Activated T-cell treated with anti-CD3 and anti-CD28 coated beads for 1 hour (primary cell): ENCODE measurements at places on chromosomes 12 and 14.
A peak's percentile ranks its signal among the peaks of the same experiment; 100 is the strongest.

DNA sequence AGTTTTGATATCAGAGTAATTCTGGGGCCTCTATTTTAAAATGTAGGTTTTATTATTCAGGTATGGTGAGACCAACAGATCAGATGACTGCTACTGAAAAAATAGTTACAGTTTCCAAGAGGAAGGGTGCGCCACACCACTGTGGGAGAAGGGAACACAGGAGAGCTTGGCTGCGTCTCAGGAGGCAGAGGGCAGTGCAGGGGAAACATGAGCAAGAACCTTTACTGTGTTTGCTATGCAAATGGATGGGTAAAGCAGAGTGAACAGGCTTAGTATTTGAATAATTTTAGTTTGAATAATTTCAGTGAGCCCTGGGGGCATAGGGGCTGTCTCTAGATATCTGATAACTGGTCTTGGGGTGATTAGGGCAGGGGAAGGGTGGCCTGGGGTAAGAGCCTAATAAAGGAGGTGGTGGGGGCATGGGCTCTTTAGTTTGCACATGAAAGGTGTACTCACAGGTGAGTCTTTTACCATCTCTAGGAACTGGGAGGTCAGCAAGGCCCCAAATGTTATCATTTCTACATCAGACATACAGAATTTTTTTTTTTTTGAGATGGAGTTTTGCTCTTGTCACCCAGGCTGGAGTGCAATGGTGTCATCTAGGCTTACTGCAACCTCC, 196.8 kb upstream of the NEDD1 start:
- DNase-seq, result no peak

DNA sequence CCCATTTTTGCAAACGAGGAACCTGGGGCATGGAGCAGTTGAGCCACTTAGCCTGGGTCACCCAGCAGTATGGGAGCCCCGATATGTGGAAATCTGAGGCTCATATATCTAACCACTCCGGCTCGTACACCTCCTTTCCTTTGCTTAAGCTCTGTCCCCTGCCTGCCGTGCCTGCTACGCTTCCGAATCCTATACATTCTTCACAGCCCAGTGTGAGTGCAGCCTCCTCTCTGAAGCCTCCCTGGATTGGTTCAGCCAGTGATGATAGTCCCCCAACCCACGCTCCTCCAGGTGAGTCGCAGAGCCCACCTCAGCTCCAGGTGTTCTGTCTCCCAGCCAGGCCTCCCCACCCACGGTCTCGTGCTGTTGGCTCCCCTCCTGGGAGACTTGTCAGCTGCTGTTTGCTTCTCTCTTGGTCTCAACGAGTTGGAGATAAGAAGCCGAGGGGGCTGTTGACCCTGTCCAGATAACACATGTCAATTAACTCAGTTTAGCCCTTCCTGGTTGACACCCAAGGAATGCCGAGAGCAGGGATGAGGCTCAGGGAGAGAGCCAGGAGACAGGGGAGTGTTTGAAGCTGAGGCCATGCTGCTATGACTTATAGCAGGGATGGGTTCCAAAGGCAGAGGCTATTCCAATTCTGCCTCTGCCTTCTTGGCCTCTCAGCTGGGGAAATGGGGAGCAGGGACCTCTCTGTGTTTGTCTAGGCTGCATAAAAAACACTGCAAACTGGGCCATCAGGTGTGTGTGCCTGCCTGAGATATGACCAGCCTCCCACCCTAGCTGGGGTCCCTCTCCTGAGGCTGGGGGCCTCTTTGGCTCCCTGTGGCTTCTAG, 19.0 kb downstream of the SDSL start:
- no peak for DNase-seq

DNA sequence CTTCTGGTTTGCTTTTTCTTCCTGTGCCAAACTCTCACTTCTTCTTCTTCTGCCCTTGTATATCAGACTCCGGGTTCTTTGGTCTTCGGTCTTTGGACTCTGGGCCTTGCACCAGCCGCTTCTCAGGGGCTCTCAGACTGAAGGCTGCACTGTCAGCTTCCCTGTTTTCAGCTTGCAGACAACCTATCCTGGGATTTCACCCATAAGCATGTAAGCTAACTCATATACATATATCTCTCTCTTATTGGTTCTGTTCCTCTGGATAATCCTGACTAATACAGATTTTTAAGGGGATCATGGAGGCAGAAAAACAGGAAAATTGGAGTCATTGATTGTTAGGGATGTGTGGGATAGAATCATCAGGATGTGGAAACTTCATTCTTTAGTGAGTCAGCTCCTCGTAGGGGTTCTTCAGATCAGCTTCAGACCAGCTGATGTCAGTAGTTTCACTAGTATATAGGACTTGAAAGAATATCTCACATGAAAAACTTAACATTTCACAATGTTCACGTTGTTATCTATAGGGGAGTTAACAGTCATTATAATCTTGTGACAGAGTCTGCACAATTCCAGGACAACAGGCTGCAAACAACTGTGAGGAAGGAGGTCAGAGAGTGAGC, 102.9 kb downstream of the RASSF9 start:
- DNase-seq, result no peak

DNA sequence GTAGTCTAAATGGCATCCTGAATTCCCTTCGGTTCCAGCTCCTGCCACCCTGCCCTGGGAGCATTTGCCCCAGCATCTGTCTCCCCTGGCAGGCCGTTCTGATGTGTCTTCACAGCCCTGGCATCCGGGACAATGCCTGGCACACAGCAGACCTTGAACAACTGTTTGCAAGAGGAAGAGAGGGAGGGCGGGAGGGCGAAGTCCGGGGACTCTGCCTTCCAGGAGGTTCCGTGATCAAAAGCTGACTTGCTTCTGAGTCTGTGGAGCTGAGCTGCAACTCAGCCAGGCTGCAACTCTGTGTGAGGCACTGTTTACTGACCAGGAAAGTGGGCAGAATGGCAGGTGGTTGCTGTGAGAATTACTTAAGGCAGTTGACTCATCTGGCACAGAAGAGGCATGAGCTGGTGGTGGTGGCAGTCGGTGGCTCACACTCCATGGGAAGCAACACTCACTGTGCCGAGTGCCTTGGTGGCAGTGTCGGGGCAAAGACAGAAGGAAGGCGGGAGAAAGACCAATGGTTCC, 61.1 kb upstream of the DLK1 start:
- DNase-seq, result no peak

DNA sequence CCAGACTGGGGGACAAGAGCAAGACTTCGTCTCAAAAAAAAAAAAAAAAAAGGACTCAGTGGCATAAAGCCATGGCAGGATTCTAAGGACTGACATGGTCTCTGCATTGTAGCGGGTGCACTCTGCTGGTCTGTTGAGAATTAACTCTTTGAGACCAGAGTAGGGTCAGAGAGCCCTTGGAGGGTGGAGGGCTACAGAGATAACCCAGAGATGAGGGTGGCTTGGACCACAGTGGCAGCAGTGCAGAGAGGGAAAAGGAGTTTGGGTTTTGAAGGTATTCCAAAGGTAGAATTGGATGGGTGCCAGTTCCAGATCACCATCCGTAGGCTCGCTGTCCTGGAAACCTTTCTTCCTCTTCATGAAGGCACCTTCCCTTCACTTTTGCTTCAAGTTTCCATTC, 14.3 kb upstream of the DYNC1H1 start:
- no peak for DNase-seq

DNA sequence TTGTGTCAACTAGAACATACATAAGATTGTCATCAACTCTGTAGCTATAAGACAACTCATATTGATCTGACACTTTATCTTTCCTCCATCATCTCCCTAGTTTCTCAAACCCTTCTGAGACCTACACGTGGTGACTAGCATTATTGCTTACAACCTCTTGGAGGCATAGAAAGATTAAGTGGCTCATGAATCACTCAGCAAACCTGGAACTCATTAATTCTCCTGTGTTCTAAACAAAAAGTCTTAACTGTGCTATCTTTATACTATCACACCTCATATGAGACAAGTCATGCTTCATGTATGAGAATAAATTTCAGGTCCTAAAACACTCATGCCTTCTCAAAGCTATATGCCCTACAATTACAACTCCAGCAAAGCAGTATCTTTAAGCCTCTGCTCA, 408.6 kb upstream of the SYT1 start:
- DNase-seq, result no peak

- DNase-seq, result peak; percentile 47
Measured at GRCh38 chr12:46269429-46270241, 792 bp upstream of the SLC38A1 start.

GRCh38 chr14:70189456-70190077, 816 bp upstream of the SLC8A3 start:
- DNase-seq, result no peak

DNA sequence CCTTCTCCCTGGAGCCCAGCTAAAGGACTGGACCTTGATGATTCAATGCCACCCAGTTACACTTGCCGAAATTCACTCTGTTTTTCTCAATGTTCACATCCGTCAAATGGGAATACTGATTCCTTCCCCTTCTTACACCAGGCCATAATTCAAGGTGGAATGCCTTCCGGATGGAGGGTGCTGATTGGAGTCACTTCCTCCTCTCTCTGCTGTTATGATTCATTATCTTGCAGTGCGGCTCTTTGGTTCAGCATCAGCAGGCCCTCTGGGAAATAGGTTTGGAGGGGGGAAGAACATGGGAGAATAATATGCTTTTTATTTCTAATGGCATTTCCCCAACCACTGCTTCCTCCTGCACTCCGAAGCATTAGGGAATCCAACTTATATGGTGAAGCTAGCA, 390.6 kb upstream of the TBX3 start:
- DNase-seq, result no peak

DNA sequence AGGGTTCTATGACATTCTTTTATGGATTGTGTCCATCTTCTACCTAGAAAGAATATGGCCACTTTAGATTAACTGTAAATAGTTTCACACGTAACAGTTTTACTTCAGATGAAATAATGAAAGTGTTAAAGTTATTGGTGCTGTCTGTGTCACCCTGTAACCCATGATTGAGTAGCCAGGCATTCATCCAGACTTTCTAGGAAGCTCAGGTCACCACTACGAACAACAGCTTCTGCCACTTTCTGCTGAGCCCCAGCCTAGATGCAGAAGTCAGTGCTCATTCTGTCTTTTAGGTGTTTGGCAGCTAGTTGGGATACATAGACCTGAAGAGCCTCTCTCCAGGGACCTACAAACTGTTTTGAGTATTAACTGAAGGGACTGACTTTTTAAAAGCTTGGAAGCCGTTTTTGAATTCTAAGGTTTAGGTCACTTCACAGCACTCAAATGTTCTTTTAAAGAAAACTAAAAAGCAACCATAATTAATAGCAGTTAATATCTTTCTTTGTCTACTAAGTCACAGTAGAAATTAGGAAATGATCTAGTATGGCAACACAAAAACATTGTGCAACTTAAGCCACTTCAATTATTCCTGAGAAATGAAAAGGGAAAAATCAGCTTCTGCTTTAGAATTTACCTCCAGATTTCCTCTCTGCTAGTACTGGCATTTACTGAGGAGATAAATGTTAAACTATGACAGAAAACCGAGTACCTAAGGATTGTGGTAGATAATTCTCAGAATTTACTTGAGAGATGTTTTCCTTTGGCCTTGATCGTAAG, 266.9 kb downstream of the CCDC91 start:
- no peak for DNase-seq

DNA sequence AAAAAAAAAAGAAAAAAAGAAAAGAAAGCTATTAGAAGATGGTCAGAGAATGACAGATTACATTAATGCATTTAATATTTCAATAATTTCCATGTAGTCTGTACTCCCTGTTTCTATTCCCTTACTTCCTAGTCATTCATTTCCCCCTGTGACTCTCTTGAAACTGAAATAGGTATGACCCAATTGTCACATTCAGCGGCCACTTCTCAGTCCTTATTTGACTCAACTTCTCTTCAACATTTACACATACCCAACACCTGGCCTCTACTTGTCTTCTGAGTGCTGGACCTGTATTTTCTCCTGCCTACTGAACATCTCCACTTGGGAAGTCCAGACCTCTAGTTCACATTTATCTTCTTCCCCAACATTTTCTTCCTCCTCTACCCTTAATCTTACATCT, 7.2 kb downstream of the EEA1 start:
- DNase-seq, result no peak

DNA sequence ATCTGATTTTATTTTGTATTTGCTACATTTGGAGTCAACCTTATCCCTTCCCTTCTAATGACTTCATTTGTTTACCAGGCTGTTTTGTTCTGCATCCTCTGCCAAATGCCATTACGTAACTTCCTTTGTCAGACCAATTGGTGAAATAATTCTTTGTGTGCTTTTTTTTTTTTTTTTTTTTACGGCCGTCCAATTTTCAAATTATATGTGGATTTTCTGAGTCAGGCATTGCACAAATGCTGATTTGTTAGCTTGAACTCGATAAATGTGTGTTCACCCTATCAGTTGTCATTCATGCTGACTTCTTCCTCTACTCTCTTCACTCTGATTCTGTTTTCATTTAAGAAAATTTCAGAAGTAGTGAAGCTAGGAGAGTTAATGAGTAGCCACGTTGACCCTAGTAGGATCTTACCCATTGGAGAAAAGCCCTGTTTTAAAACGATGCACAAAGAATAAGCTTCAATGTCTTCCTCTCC, 386.2 kb downstream of the DIO2 start:
- DNase-seq, result no peak

- DNase-seq, result no peak
Measured at GRCh38 chr12:63400718-63401117, 249.7 kb upstream of the AVPR1A start.

GRCh38 chr14:34063470-34064164, 112.7 kb upstream of the EGLN3 start:
- no peak for DNase-seq

- DNase-seq, result no peak
Measured at GRCh38 chr12:122845041-122845864, 10.0 kb downstream of the HIP1R start.

GRCh38 chr14:80585506-80585835, 356.1 kb downstream of the CEP128 start:
- no peak for DNase-seq

- no peak for DNase-seq
Measured at GRCh38 chr12:20602641-20603391, 92.3 kb upstream of the SLCO1C1 start.

GRCh38 chr14:62673014-62673755, 372.1 kb downstream of the KCNH5 start:
- no peak for DNase-seq

DNA sequence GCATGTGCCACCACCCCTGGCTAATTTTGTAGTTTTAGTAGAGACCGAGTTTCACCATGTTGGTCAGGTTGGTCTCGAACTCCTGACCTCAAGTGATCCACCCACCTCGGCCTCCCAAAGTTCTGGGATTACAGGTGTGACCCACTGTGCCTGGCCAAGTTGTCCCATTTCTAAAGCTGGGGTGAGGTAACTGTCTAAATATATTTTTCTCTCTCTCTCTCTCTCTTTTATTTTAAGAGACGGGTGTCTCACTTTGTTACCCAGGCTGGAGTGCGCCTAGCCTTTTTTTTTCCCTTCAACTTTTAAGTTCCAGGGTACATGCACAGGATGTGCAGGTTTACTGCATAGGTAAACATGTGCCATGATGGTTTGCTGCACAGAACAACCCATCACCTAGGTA, 8.6 kb downstream of the ATF1 start:
- no peak for DNase-seq

DNA sequence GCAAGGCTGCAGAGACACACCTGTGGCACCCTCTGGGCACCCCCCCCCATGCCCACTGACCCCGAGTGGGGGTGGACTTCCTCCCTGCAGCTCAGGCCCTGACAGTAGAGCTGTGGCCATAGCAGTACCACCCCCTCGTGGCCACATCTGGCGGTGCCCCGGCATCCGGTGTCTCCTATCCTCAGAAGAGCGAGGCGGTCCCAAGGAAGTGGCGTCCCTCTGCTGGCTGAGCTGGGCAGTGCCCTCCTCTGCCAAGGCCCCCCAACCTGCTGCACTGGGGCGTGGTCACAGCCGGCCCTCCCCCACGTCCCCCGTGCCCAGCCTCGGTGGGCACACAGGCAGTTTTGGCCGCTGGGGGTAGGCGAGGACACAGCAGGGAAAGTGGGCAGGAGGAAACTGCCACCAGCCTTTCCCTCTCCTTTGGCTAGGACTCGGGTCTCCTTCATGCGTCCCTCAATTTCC, 6.0 kb upstream of the SLC6A12 start:
- DNase-seq, result peak; percentile 6
